K562 (cell line): ENCODE measurements at places on chromosomes 3 and 15. TPM values are rescaled to one million over a fixed set of nuclear protein-coding genes. Genes with fewer than 3 reads are reported as not detected.

Gene C3orf85
- total RNA-seq: not detected in 2 replicates

Gene FRMD4B
- 0.09 and 0.25 TPM in 2 replicates for total RNA-seq

Gene AGBL1
- not detected in 2 replicates for total RNA-seq

Gene CLRN1
- total RNA-seq: not detected in 2 replicates

DNA sequence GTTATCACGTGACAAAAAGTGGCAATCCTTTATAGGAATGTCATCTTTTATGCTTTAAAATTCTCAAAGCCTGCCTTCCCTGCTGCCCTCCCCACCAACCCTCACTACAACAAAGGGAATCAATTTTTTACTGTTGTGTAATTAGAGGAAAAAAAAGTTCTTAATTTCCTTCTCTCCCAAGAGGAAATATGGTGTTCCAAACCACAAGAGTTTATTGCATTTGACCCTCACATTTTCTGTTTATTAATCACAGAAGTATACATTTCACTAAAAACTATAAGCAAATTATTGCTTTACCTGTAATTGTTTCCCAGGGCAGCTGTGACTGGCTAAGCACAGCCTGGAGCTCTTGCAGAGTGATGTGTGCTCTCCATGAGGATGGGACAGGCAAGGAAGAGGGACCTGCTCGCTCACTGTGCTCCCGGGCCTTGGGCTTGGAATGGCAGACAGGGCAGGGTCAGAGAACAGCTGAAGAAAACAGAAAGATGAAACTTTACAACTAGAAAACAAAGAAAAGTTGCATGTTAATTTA is 31.3 kb upstream of the ATP10A start:
- no peaks in the 10 kb centered on the region for H3K36me3 ChIP-seq
- H3K4me1 ChIP-seq: no peaks in the 10 kb centered on the region
- H3K27ac ChIP-seq: no peak overlapping the region
- no peak for DNase-seq
- no peaks in the 10 kb centered on the region for H3K27me3 ChIP-seq

DNA sequence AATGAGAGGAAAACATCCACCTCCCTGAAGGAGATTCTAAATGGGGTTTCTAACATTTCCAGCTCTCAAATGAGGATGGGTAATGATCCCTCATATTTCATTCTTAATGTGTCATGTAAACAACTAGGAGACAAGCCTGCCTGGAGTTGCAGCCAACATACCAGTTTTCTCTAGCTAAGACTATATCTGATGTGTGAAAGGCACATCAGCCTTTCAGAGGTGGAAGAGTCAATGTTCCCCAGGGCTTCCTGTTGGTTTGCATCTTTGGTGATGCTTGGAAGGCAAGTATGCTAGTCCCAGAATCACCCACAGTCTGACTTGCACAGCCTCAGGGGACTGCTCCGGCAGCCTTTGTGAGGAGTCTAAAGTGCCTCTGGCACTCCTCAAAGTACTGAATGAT is 921.2 kb downstream of the SQOR start:
- no peak overlapping the region for H3K27ac ChIP-seq
- H3K4me3 ChIP-seq: no peak overlapping the region
- H3K36me3 ChIP-seq: no peaks in the 10 kb centered on the region
- no peaks in the 10 kb centered on the region for H3K4me1 ChIP-seq
- DNase-seq: no peak

DNA sequence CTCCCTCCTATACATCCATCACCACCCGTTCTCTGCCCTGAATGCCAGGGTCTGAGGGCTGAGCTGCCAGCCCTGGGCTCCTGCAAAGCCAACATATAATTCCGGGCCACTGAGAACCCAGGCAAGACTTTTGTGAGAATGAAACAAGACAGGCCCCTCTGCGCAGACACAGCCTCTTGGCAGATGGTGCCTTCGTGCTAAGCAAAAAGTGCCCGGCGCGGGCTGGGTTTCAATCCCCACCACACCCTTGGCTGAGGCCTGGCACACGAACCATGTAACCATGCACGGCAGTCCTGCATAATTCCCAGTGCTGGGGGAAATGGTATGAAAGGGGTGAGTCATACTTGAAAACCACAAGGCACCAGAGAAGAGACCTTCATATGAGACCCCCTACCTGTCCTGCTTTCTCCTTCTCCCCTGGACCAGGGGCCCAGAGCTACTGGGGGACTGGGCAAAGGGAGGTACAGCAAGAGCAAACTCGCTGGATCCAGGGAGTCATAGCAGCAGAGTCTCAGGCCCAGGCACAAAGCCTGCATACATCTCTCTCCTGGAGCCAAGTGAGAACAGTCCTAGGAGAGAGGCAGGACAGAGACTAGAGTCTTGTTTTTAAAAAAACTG is 26.1 kb upstream of the LOXL1 start:
- H3K4me3 ChIP-seq: no peak overlapping the region
- H3K4me1 ChIP-seq: peaks cover 3% of the 10 kb centered on the region; the same call in 1 of the 2 replicates
- H3K27ac ChIP-seq: no peak overlapping the region
- no peak for DNase-seq
- peaks cover 7% of the 10 kb centered on the region; the same call in 2 of the 3 replicates for H3K27me3 ChIP-seq

DNA sequence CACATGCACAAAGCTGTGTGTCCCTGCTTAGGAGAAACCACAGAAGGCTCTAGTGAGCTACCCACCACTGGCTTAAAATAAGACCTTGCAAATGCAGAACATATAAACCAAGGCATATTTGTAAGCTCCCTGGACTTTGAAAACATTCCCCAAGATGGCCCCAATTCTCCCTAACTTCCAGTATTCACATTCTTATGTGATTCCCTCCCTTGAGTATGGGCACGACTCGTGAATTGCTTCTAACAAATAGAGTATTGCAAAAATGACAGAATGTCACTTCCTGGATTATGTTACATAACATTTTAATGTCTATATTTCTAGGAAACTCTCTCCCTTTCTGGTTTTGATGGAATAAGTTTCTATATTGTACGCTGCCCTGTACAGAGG is 131.8 kb upstream of the MCTP2 start:
- H3K4me3 ChIP-seq: no peak overlapping the region
- H3K36me3 ChIP-seq: no peaks in the 10 kb centered on the region

- no peaks in the 10 kb centered on the region for H3K27me3 ChIP-seq
- H3K27ac ChIP-seq: no peak overlapping the region
- H3K36me3 ChIP-seq: no peaks in the 10 kb centered on the region
Observed at GRCh38 chr3:56379723-56380287, 88.5 kb downstream of the ERC2 start.

DNA sequence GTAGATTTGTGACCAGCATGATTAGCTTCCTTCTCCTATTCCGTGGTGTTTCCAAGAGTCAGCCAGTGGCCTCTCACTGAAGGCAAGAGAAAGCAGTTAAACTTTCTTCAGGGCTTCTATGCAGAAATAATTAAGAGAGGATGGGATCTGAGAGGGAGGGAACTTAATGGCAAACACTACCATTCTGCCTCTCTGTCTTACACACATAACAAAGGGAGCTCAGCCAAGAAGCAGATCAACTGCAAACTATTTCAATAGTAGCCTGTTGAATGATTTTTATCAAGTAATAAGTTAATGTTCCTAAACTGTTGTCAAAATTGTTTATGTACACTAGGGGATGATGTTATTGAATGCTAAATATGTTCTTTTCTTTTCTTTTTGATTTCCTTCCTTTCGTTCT is 11.8 kb downstream of the OXSR1 start:
- no peaks in the 10 kb centered on the region; the same call in 2 of the 3 replicates for H3K36me3 ChIP-seq
- no peak overlapping the region for H3K4me3 ChIP-seq
- no peaks in the 10 kb centered on the region; the same call in 1 of the 3 replicates for H3K4me1 ChIP-seq
- no peak for DNase-seq
- no peaks in the 10 kb centered on the region for H3K27me3 ChIP-seq

GRCh38 chr3:102353148-102353547 is 81.7 kb upstream of the ZPLD1 start:
- H3K36me3 ChIP-seq: no peaks in the 10 kb centered on the region
- H3K4me1 ChIP-seq: no peaks in the 10 kb centered on the region
- no peaks in the 10 kb centered on the region for H3K27me3 ChIP-seq
- H3K27ac ChIP-seq: no peak overlapping the region
